ENCODE measurements at places on chromosomes 3 and 15.

- peak; percentile 70 for DNase-seq
These were observed 216.4 kb downstream of the MEIS2 start for GRCh38 chr15:36883713-36884517.

DNA sequence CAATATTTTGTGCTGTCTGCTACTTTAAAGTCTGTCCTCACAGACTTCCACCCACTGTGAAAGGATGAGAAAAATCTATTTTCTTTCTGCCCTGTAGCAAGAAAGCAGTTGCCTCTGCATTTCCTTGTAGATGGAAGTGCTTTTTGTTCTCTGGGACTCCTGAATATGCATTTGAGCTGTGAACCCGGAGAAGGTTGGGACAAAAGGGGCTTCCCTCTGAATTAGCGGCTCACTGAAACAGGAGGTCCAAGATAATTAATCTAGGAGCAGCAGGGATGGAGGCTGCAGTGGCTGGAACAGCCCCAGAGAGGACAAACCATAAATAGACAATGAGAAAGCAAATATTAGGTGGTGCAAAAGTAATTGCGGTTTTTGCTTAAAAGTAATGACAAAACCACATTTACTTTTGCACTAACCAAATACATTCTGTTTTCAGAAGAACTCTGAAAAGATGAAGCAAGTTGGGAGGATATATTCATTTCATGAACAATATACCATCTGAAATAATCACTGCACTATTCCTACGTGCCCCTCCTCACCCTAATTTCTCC lies 143.4 kb upstream of the KBTBD8 start:
- no peak for DNase-seq

DNA sequence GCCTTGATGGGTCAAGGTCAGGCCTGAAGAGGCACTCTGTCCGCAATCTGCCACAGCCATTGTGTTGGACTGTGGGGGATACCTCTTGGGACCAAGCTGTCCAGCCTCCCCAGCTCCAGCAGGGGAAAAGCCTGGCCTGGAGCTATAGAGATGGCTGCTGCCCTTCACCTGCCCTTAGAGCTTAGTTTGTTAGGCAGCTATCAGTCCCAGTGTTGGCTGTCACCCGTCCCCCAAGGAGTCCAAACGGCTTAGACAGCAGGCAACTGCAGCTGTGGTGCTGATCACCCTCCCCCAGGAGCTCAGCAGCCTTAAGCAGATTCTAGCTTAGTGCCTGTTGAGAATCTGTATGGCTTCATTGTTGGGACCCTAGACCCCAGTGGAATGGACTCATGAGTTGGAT lies 180.3 kb downstream of the MYRIP start:
- DNase-seq = no peak

- no peak for DNase-seq
These were observed 3.8 kb downstream of the CSRNP1 start for GRCh38 chr3:39149498-39150147.

DNA sequence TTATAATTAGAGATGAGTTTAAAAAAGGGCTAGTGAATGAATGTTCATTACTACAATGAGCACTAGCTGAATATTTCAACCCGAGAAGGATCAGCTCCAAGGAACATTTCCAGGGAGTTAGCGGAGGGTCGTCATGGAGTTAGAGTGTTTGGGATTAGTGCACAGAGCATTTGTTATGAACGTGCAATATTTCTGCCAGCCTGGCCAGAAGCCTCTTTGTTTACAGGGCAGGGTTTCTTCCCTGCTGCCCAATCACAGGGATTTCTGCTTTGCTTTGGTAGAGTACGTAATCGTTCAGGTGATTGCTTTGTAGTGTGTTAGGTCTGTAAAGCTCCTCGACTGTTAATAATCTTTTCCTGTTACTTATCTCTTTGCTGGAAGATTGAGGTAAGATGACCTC lies 5.9 kb downstream of the CGNL1 start:
- no peak for DNase-seq
